ENCODE measurements at places on chromosomes 11 and 22.

DNA sequence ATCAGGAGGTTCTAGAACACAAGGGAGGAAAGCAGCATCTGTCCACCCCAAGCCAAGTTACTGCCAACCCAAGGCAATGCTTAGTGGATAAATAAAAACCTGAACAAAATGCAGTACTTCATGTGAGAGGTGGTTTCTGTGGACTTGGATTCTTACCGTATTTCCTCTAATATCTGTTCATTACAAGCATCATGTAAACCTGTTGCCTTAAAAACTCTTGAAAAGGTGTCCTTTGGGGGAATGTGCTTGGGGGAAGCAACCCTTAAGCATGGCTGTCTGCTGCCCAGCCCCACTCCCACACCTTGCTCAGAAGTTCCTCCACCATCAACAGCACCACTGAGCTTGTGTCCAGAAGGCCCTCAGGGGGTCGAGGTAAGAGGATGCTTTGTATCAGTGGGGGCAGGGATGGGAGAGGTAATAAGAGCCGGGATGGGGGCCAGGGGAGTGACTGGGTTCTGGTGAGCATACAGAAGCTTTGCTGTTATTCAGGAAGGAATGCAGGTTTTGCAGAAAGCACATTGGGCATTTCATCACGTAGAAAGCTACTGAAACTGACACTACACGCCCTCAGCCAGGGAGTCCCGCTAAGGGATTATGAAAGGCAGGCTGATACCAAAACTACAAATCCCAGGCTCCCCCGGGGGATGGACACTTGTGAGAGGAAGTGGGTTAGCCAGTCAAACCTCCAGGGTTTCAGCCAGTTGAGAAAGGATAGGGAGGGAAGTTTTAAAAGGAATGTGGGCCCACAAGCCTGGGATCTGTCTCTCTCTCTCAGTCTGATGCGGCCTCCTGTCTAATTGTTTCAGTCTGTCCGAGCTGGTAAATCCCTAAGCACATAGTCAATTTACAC is 52.0 kb downstream of the KCNJ1 start:
- DNase-seq: peak; percentile 47

GRCh38 chr11:114158421-114158820 is 98.9 kb downstream of the ZBTB16 start:
- DNase-seq: no peak

GRCh38 chr11:102843489-102843888 is at the start of gene MMP3:
MMP3 (minus strand) TSS chr11:102843609; CDS start chr11:102843546, 63 bp downstream.
- no peak for DNase-seq

DNA sequence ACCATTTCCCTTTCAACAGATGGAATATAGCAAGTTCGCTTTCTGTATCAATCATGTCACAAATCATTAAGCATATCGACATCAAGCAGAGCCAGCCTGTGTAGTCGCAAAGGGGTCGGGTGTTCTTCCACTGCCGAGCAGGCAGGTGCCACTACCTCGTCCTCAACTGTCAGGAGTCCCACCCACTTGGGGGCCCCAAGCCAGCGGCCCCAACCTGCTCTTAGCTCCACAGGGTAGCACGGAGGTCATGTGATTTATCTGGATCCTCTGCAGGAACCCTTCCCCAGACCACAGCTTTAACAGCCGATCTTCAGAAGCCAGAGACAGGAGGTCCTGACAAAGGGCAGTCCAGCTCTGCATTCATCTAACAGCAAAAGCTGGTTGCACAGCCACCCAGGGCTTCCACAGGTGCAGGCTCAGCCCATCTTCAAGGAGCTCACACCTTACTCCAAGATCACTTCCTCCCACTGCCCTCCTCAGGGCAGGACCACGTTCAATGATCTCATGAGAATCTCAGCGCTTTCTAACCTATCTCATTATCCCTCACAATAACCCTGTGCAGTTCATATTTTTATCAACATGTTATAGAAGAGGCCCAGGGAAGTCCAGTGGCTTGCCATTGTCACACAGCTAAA is 110.2 kb downstream of the TRIM29 start:
- no peak for DNase-seq

DNA sequence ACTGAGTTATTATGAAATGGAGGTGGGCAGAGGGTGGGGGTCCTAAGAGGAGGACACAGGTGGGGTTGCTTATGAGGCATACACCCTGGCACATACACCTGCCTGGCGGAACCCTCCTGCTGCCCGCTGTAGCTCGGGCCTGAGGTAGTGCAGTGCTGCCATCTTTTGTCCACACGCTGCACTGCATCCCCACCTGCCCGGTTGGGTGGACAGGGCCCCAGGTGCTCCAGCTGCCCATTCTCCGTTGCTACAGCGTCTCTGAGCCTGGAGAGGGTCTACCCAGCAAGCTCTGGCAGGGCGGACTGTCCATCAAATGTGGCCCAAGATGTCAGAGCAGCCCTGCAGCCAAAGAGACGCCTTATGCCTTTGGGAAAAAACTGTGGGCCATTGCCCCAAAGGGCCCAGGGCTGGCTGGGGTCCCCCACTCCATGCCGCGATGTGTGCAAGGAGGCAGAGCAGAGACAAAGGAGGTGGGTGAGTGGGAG is 131.2 kb downstream of the BUD13 start:
- DNase-seq: peak; percentile 72

DNA sequence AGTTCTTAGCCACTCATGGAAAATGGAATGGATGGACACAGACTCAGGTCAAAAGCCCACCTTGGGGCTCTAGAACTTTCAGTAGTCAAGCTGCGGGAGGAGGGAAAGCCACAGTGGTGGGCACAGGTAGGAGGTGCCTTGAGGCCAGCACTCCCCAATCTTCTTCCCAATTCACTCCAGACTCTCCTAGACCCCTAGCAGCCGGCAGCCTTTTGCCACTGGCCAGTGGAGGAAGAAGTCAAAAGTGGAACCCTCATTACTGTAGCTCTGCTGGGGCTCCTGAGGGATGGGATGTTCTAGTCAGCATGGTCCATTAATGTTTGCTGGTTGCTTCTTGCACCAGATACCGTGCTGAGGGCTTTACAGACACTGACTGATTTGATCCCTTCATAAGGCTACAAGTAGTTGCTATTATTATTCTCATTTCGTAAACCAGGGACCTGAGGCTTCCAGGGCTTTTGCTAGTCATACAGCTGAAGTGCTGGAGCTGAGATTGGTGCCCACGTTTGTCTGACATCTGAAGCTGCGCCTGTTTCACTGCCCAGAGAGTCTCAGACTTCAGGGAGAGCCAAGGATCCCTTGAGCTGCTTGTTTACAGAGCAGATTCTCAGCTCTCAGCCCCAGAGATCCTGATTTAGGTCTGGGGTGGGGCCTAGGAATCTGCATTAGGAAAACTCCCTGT is 1.1 kb downstream of the UCP3 start:
- DNase-seq: no peak

- DNase-seq: no peak
Observed at GRCh38 chr22:47055921-47056320, 293.5 kb downstream of the TBC1D22A start.

GRCh38 chr11:120827198-120827597 is 196.7 kb upstream of the TBCEL start:
- no peak for DNase-seq

DNA sequence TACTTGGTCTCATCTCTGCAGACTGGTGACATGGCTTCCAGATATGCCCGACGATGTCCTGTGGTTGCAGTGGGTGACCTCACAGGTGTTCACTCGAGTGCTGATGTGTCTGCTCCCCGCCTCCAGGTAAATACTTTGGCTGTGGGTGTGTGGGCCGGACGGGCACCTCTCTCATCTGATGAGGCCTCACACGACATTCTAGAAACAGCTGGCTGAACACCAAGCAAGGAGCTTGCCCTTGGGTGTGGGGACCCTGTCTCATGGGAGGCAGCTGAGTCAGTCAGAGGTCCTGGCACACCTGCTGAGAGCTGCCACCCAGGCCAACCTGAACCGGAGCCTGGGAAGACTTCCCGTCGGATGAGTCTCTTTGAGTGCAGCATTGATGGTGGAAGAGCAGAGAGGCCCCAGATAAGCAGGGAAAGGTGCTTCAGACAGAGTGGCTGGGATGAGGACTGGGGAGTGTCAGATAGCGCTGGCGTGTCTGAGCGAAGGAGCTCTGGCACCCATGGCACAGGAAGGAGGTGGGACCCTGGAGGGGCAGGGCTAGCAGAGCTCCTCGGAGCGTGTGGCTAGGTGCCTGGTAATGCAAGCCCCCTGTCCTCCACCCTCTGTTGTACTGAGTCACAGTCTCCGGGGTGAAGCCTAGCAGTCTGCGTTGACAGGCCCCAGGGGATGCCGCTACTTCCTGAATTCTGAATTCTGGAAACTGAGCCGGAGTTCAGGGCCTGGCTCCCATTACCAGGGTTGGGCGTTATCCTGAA is 10.4 kb upstream of the SAMM50 start:
- no peak for DNase-seq

GRCh38 chr11:10477690-10478046 is 22.6 kb downstream of the AMPD3 start:
- no peak for DNase-seq

DNA sequence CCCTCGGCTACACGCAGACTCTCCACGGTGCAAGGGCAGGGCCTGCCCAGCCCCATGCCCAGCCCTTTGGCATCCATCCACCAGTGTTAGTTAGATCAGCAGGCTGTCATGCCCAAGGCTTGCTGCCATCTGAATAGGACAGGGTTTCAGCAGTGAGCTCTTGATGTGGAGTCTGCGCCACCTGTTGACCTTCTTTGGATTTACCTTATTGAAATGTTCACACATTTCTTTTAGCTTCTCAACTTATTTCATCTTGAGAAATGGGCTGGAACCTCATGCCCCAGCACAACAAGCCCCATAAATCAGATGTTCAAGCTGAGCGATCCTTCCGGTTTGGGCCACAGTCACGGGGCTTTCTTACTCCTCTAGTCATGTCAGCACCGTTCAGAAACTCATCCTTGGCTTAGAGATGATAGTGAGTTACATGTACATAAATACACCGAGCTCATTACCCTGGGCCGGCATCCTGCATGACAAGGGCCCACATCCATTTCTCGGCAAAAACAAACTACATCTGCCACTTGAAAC is 61.7 kb downstream of the PARVB start:
- no peak for DNase-seq

- peak; percentile 27 for DNase-seq
Observed at GRCh38 chr11:10653946-10654810, 39.4 kb downstream of the IRAG1 start.

DNA sequence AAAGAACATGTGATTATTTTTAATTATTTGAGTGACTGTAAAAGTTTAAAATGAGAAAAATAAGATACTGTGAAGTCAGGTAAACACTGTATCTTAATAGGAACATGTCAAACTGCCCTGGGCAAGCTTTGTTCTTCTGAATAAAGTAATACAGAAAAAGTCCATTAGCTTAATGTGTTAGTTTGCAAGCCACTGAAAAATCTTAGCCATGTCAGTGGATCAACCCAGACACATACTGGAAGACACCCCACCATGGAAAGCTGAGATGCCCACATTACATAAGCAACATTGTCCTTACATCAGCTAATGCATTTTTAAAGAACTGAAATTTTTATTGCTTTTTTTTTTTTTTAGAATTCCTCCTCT is 155.2 kb downstream of the BBOX1 start:
- no peak for DNase-seq

- DNase-seq: no peak
Observed at GRCh38 chr11:100872951-100873740, 186.1 kb downstream of the ARHGAP42 start.

DNA sequence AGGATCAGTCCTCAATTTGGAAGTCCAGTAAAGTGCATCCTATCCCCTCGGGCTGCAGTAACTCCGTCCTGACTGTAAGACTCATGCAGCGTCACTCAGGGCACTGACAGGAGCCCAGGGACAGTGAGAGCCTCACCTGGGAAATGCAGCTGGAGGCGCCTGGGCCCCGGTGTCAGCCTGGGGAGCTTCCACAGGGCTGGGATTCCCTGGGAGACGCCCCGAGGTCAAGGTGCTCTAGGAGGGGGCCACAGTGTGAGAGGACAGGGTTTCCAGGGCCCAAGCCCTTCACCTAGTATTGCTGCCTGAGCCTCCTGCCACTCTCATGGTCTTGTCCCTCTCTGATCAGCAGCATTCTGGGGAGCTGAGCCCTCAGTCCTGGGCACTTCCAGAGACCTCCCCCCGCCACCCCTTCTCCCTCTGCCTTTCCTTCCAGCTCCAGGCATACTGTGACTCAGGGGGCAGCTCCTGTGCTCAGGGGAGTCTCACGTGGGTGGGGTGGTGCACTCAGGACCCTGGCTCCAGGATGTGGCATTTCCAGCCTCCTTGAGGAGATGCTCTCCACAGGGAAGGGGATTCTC is 99.1 kb upstream of the IGLL5 start:
- no peak for DNase-seq

- DNase-seq: no peak
Observed at GRCh38 chr11:2883640-2883978, 2.0 kb downstream of the CDKN1C start.

DNA sequence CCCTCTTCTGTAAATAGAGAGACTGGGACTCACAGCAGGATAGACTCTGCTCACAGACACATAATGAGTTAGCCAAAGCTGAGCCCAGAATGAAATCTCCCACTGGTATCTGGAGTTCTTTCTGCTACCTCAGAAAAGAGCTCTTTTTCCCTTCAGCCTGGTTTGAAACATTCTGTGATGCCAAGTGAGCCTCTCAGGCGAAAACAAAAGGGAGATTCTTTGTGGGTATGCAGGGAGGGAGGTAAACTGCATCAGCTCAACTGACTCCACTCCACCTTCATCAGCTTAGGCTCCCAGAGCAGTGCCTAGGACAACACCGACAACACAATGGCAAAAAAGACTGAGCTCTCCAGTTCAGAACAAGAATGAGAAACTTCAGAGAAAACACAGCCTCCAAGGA is 55.1 kb upstream of the SCUBE2 start:
- DNase-seq: no peak

- DNase-seq: peak; percentile 64
Observed at GRCh38 chr11:123047266-123047946, 14.5 kb downstream of the HSPA8 start.

GRCh38 chr22:41808400-41808799 is 7.9 kb downstream of the CCDC134 start:
- DNase-seq: no peak

GRCh38 chr11:43261775-43262174 is 50.0 kb upstream of the API5 start:
- DNase-seq: no peak

DNA sequence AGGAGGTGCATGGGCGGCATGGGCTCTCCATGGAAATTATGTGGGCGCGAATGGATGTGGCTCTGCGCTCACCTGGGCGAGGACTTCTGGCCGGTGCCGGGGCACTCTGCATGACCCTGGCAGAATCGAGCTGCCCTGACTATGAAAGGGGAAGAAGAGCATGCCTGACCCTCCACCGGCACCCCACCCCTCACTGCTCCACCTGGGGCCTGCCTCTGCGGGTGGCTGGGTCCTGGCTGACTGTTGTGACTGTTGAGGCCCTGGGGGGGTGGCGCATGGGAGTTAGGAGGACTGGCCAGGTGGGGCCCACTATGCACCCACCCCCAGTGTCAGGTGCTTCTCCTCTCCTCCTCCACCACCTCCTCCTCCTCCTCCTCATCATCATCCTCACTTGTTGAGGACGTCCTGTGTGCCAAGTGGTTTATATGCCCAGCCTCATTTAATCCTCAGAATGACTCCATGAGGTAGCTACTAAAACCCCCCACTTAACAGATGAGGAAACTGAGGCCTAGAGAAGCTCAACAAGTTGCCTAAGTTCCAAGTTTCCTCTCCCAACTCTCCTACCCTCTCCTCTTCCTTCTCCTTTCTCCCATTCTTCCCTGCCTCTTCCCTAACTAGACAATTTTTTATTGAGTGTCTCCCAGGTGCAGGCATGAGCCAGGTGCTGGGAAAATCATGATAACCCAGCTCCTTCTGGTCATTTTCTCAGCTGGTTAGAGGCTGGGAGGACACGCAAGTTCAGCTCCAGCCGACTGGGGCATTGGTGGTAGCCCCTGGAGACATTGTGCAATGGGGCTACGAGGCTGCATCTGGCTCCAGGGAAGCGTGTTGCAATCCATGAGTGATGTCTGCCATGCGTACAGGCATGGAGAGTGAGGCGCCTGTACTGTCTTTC is 2.3 kb downstream of the MYEOV start:
- DNase-seq: no peak

Data from retina (tissue), 1 donor.